ENCODE measurements at places on chromosomes 4 and X.

DNA sequence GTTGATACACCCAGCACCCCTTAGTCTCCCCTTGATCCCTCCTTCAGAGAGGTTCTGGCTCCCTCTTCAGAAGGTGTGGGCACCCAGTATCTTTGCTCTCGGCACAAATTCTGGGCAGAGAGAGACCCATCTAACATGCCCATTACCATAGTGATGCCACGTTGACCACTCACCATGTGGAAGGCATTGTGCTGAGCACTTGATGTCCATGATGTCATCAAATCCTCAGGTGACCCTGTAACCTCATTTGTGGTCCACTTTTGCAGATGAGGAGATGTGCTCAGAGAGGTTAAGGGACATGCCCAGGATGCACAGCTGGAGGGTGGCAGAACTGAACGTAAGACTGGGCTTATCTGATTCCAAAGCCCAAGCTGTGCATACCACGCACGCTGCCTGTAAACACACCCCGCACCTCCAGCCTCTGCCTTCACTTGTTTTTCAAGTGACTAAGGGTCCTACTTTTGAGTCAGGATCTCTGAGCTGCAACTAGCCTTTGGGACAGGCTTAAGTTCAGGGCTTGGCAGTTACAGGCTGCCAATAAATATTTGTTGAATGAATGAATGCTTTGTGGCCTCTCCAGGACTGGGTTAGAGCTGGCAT, 55.2 kb downstream of the HTRA3 start:
- no peak for DNase-seq

- no peak for DNase-seq
Measured at GRCh38 chr4:105293360-105293759, 146.7 kb downstream of the TET2 start.

- no peak for DNase-seq
Measured at GRCh38 chr4:82256718-82257117, 117.1 kb downstream of the HNRNPD start.

DNA sequence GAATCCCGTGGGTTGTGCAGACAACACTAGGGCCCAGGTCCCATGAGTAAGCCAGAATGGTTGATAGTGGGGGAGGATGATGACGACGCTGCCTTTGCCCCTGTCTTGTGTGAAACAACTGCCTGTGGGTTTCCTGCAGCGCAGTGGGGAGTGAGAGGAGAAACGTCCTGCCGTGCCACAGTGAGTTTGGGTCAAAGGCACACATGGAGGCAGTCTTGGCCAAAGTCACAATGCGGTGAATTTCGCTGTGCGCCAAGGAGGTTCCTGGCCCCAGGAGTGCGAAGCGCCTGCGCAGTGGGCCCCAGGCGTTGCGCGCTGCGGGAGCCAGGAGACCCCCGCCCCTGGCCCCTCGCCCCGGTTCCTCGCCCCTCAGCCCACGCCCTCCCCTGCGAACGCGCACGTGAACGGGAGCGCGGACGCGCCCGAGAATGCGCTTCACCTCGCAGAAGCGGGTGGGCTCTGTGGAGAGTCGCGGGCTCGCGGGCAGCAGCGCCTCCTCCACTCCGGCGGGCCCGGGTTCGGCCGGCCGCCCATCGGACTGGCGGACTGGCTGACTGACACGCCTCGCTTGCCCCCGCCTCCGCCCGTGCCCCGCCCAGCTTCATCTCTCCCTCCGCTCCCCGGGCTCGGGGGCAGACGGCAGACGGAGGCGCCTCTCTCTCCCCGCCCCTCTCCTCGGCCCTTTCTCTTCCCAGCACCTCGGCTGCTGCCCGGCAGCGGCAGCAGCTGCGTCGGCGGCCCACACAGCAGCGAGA, at the start of gene NUDT10:
Gene NUDT10 (plus strand): TSS at position 635 of the 755 bp plus-strand sequence. CDS start 144 bp downstream, outside the sequence.
- no peak for DNase-seq

DNA sequence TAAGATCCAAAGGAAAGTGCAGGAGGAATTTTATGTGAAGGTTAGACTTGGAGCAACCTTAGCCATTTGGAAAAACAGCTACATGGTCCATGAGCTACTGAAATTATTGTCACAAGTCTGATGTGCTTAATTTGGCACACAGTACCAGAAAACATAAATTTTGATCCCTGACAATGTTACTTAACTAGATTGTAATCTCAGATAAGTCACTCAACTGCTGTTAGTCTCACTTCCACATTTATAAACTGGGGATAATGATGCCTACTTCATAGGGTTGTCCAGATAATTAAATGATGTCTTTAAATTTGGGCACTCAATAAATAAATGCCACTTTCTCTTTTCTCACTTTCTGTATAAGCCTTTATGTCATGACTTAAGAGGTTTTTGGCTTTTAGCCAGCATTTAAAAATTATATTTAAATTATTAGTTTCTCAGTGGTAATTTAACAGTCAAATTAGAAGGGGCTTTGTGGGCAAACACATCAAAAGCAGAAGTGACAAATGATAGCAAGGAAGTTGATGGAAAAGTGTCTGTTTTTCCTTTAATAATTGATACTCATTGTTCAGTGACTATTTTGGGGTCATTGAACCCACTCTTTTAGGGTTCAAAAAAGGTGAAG, 58.3 kb downstream of the PAQR3 start:
- DNase-seq, result no peak

Measured in pons (tissue), 1 donor.